ENCODE measurements at places on chromosomes 16 and 17.

DNA sequence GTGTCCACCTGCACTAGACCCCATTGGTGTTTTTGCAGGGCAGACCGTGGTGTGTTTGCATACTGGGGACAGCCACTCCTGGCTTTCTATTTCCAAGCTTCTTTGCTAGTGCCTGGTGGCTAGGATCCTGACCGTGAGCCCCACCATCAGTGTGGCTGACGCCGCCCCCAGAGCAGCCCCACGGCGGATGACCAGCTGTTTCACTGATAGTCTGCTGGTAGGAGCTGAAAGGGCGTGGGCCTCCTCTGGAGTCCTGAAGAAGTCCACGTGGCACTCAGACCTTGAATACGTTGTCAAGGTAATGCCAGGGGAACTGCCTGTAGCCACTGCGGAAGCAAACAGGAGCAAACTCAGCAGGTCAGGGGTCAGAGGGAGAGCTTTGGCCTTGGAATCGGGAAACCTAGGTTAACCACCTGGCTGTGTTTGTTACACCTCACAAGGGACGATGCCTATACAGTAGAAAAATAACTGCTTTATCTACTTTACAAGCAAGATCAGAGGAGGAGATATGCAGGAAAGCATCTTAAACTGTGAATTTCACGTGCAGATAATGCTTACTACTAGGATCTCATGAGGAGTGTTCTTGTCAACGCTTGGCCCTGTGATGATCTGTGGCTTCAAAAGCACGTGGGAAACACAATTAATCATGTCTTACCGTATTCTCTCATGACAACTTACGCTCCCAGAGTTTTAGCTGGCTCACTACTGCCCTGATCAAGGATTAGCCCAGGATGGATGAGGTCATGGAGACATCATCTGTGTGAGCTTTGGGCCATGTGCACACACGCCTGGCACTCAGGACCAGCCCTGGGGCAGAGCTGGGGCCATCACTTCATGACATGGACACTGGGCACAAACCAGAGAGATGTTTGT lies 30.3 kb downstream of the ALDH3A2 start:
- no peak for DNase-seq

DNA sequence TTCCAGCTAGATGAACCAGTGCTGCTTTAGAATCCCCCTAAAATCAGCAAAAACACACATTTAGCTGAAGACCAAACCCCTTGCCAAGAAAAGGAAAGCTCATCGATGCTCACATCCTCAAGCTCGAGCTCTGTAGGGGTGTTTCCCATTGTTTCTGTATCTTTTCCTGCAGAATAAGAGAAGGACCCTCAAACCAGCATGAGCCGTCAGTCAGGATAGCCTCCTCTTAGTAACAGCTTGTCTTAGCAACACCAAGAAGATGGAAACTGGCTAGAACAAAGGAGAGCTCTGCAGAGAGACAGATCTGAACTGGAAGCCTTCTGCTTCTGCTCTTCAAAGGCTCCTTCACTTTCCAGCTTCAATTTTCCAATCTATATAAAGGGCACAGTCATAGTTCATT lies 32.0 kb downstream of the VAT1L start:
- DNase-seq, result no peak

GRCh38 chr17:76736349-76737081 lies 616 bp downstream of the SRSF2 start:
- peak; percentile 65 for DNase-seq

- DNase-seq, result no peak
Measured at GRCh38 chr17:41678411-41678906, 10.2 kb upstream of the EIF1 start.

Data from HFFc6 (cell line).